Cortex of kidney (tissue), 1 donor: ENCODE measurements at places on chromosomes 12 and 14.

- DNase-seq = no peak
Observed at GRCh38 chr12:122265886-122266229, 436 bp downstream of the VPS33A start.

GRCh38 chr12:106332536-106332935 lies 25.0 kb upstream of the POLR3B start:
- DNase-seq = no peak

GRCh38 chr12:102379346-102380162 lies 100.8 kb downstream of the IGF1 start:
- DNase-seq = no peak

DNA sequence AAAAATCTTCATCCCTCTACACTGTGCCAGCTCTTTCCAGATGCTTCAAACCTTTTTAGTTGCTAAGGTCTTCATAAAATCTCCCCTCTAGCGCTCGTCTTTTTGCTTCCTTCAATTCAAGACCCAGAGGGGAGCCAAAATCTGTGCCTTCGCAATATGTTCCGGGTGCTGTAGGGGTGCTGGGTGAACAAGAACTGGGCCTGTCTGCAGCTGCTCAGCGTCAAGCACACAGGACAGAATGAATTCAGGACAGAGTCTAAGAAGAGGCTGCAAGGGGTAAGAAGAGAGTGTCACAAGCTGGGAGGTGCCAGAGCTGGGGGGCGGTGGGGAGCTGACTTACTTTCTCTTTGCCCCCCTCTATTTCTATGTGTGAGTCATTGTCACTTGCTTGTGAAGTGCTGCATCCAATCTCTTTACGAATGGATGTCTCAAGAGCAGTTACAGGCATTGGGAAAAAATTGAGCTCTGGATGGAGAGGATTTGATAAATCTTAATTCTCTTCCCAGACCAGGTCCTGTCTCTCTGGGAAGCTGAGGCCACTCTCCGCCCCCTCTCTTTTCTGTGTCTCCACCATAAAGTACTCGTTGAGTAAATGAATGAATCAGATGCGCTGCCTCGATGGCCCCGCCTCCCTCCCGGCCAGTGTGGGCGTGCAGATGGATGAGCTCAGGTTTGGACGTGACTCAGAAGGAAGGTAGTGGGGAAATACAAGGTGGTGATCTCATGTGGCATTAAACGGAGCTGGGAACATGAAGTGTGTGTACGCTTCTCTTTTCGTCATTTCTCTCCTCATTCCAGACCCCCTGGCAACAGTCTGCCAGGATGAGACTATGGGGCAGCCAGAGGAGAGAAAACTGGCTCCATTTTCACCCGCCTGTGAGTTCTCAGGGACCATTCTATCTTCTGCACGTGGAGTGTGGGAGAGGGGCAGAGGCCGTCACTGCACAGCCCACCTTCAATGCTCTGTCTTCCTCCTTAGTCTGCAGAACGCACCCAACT lies 91.3 kb downstream of the TSPAN9 start:
- no peak for DNase-seq

DNA sequence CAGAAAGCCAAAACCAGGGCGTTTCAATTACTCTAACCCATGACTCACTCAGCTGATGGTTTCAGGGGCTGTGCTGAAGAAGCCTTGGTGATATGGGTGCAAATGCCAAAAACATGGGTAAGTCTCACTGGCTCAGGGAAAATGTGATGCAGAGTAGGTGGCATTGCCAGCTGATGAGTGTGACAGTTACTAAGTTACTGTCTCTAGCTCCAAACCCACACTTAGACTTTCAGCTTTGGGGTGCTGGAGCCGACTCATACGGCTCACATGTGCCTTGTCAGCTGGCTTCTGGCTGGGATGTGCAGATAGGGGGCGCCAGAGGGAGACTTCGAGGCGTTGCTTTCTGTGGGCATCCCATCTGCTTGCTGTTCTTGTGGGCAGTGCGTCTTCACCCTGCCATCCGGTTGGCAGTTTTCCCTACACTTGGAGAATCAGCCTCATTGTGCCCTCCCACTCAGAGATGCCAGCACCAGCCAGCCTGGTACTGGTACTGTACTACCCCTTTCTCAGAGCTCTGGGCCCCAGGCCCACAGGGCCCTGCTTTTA lies 11.1 kb upstream of the KRT7 start:
- DNase-seq = no peak
